ENCODE measurements at places on chromosomes 6 and 20.

DNA sequence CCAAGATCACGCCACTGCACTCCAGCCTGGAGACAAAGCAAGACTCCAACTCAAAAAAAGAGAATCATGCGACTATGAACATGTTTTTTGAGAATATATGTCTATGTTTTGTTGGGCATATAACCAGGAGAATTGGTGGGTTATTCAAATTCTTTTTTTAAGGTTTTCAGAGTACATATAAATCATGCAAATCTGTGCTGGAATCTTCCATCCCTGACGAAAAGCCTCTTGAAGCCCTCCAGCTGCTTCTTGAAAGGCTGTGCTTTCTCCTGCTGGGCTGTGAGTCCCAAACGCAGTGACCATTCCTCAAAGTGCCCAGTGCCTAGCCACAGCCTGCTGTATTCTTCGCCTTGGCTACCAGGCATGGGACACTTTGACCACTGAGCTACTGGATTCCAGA is 9.2 kb upstream of the RAB22A start:
- no peak overlapping the region for H3K4me3 ChIP-seq
- H3K36me3 ChIP-seq, result peaks cover 10% of the 10 kb centered on the region
- H3K27ac ChIP-seq, result no peak overlapping the region
- peaks cover 20% of the 10 kb centered on the region for H3K4me1 ChIP-seq

DNA sequence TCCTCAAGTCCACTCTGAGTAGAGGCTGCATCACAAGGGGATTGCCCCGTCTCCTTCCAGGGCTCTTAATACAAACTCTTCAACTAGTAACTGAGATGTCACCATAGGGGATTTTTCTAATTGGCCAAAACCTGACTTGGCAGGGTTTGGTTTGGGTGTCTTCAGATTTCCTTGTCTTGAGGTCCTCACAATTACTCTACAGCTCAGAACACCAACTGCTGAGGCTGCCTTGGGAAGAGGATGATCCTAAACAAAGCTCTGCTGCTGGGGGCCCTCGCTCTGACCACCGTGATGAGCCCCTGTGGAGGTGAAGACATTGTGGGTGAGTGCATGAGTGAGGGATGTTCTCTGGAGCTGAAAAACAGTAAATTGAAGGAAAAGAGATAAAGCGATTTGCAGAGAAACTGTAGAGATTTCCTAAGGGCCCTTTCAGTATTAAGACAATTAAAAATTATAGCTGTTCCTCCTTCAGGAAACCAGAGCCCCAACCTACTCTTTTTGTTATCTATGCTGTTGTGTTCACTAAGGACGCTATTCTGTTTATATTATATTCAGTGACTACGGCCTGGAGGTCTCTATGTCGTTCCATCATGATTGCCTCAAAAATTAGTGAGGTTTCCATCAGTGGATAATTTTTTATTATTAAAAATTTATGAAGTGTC is at the start of gene HLA-DQA1:
HLA-DQA1 (plus strand) TSS at position 188 of the 662 bp plus-strand sequence; CDS start at position 241, 53 bp downstream.
- DNase-seq, result peak; percentile 87
- H3K27ac ChIP-seq, result peak within 1 kb of the TSS; percentile 99
- peaks cover 70% of the 10 kb centered on the region for H3K4me1 ChIP-seq
- H3K4me3 ChIP-seq, result peak within 1 kb of the TSS; percentile 92
- peaks cover 53% of the 10 kb centered on the region for H3K36me3 ChIP-seq

- no peak for DNase-seq
- no peaks in the 10 kb centered on the region for H3K36me3 ChIP-seq
- no peak overlapping the region for H3K27ac ChIP-seq
- no peaks in the 10 kb centered on the region for H3K27me3 ChIP-seq
- no peaks in the 10 kb centered on the region for H3K4me1 ChIP-seq
Measured at GRCh38 chr6:85069577-85069976, 305.2 kb upstream of the TBX18 start.

- H3K27ac ChIP-seq, result peak overlapping the region; percentile 62
- DNase-seq, result peak; percentile 12
- no peaks in the 10 kb centered on the region for H3K27me3 ChIP-seq
- H3K4me3 ChIP-seq, result peak overlapping the region; percentile 69
Measured at GRCh38 chr20:35508493-35509218, 20.8 kb downstream of the C20orf173 start.

- peaks cover 6% of the 10 kb centered on the region for H3K4me1 ChIP-seq
- DNase-seq, result no peak
- no peak overlapping the region for H3K4me3 ChIP-seq
- no peak overlapping the region for H3K27ac ChIP-seq
Measured at GRCh38 chr6:45432977-45433376, 55.2 kb upstream of the SUPT3H start.

- no peaks in the 10 kb centered on the region for H3K27me3 ChIP-seq
- DNase-seq, result no peak
- H3K27ac ChIP-seq, result no peak overlapping the region
- no peaks in the 10 kb centered on the region for H3K4me1 ChIP-seq
Measured at GRCh38 chr6:94590416-94590815, 986.9 kb upstream of the MANEA start.

DNA sequence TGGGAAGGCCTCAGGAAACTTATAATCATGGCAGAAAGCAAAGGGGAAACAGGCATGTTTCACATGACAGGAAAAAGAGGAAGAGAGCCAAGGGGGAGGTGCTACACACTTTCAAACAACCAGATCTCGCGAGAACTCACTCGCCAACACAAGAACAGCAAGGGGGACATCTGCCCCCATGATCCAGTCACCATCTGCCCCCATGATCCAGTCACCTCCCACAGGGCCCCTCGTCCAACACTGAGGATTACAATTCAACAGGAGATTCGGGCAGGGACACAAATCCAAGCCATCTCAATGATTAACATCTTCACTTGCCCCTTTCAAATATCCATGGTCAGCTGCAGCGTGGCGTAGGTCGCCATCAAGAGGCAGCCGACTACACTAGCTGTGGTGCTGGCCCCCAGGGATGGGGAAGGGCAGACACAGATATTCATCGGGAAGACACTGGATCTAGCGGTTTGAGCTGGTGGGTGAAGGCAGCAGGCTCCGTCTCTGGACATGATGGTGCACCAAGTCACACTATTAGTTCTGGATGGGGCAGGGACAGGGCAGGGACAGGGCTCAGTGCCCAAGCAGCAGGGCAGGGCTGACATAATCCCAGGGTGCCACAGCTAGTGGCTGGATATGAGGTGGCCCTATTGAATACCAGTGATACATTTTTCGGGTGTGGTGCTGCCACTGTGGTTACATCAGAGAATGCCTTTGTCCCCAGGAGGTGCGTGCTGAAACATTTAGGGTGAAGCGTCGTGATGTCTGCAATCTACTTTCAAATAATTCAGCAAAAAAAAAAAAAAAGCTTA is 31.6 kb downstream of the TUBB2B start:
- no peak for DNase-seq
- no peak overlapping the region for H3K4me3 ChIP-seq
- peaks cover 2% of the 10 kb centered on the region for H3K27me3 ChIP-seq
- H3K36me3 ChIP-seq, result no peaks in the 10 kb centered on the region
- H3K27ac ChIP-seq, result no peak overlapping the region

DNA sequence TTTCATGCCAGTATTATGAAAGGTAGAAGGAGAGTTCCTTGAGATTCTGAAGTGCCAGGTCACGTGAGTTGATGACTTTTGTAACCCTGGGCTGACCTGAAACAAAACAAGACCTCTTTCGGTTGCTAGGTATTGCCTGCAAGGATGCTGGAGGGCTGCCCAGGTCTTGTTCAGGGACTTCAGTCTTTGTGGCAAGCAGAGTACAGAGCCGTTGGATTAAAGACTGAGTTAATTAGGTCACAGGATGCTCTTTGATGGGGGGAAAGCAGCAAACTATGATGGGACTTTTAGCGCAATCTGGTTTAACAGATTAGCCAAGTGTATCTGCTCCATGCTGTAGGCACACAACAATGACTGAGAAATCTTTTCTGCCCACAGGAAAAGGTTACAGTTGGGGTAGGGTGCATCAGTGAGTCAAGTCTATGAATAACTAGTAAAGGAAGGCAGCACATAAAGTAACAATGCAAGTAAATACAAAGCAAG is 12.8 kb upstream of the ELOVL5 start:
- no peak overlapping the region for H3K4me3 ChIP-seq
- peaks cover 2% of the 10 kb centered on the region for H3K36me3 ChIP-seq
- no peak for DNase-seq
- H3K27ac ChIP-seq, result peak overlapping the region; percentile 81

Measured in memory B cell (primary cell).